Liver (tissue), 10 donors: ENCODE measurements at places on chromosomes 5 and 9. TPM values are rescaled to one million over a fixed set of nuclear protein-coding genes. Genes with fewer than 3 reads are reported as not detected.

GRCh38 chr9:95771556-95772246, 103.8 kb upstream of the ERCC6L2 start:
- H3K27ac ChIP-seq = no peak overlapping the region
- no peaks in the 10 kb centered on the region for H3K27me3 ChIP-seq
- no peak overlapping the region for H3K4me3 ChIP-seq
- no peaks in the 10 kb centered on the region for H3K36me3 ChIP-seq

The WDR38 gene
- not detected for total RNA-seq

DNA sequence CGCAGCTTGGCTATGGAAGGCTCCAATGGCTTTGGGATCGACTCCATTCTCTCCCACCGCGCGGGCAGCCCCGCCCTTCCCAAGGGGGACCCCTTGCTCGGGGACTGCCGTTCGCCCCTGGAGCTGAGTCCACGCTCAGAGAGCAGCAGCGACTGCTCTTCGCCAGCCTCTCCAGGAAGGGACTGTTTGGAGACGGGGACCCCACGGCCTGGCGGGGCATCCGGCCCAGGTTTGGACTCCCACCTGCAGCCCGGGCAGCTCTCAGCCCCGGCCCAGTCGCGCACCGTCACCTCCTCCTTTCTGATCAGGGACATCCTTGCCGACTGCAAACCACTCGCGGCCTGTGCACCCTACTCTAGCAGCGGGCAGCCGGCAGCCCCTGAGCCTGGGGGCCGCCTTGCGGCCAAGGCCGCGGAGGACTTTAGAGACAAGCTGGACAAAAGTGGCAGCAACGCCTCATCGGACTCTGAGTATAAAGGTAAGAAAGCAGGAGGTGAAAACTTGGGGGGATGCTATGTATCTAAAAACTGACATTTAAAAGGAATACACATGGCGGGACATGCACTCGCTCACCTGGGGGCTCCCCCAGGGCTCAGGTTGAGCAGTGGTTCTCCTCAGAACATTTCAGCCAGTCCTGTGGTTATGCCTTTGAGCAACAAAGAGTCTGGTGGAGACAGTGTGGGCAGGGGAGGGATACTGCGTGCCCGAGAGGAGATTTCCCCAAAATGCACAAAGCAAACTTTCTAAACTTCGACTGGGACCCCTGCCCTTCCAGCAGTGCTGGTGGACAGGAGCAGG, 579 bp downstream of the BARHL1 start:
- peaks cover 7% of the 10 kb centered on the region for H3K27me3 ChIP-seq
- no peaks in the 10 kb centered on the region for H3K36me3 ChIP-seq
- H3K4me3 ChIP-seq = no peak overlapping the region
- H3K4me1 ChIP-seq = peaks cover 11% of the 10 kb centered on the region

- no peak for DNase-seq
- no peak overlapping the region for H3K4me3 ChIP-seq
- no peak overlapping the region for H3K27ac ChIP-seq
- H3K27me3 ChIP-seq = peaks cover 8% of the 10 kb centered on the region
Measured at GRCh38 chr5:170623576-170624181, 119.9 kb downstream of the KCNIP1 start.

DNA sequence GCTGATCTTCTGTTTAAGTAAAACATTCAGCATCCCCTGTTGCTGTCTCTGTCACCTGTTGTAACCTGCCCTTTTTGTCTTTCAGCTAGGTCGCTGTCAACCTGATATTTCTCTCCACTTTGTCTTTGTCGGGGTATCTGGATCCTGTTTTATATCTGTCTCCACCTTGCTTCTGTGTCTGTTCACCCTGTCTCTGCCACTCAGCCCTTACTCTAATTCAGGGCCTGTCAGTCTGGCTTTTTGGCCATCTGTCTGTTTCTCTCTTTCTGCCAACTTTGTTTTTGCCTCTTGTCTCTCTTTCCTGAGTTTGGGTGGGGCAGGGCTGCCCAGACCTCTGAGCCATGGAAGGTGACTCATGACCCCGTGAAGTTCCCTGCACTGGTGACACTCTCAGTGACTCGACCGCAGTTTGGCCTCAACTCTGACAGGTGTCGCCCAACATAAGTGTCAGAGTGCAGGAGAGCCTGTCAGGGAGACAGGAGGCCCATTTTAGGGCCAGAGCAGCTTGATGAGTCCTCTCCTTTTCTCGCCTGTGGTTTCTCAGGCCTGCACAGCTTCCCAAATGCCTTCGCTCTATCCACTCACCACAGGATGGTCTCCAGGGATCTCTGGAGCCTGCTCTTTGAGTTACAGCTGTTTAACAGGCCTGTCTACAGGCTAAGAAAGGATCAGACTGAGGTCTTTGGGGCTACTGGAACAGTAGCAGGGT, 868 bp downstream of the ZBTB43 start:
- DNase-seq = peak; percentile 56
- peaks cover 6% of the 10 kb centered on the region for H3K36me3 ChIP-seq
- peak overlapping the region; percentile 87 for H3K27ac ChIP-seq
- H3K4me3 ChIP-seq = peak overlapping the region; percentile 77
- no peaks in the 10 kb centered on the region for H3K27me3 ChIP-seq

The KDM3B gene
- 39.6 TPM for total RNA-seq
